Left ventricle myocardium inferior (tissue), 1 donor: ENCODE measurements at places on chromosomes 1 and 21.

GRCh38 chr1:167924543-167925231 lies 10.8 kb upstream of the ADCY10 start:
- no peak for DNase-seq
- H3K4me3 ChIP-seq, result no peak overlapping the region
- no peaks in the 10 kb centered on the region for H3K27me3 ChIP-seq
- no peak overlapping the region for H3K27ac ChIP-seq

DNA sequence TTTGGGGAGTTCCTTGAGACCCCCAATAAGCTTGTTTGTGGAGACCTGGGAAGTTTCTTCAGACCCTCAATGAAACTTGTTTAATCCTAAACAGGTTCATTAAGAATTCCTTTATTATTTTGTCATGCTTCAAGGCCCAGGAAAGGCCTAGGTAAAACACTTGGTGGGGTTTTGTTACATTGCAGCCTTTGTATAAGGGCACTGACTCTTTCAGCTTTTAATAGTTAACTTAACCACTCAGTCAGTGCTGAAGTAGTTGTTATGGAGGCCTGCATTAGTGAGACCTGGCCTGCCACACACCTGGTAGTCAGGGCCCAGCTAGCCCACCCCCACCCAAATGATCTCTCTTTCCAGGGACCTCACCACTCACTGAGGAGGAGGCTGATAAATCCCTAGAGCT lies 103.7 kb downstream of the FCRL5 start:
- no peak overlapping the region for H3K4me3 ChIP-seq
- DNase-seq, result no peak

- DNase-seq, result no peak
- no peaks in the 10 kb centered on the region for H3K36me3 ChIP-seq
- peaks cover 21% of the 10 kb centered on the region for H3K4me1 ChIP-seq
- no peak overlapping the region for H3K4me3 ChIP-seq
- no peak overlapping the region for H3K27ac ChIP-seq
- no peaks in the 10 kb centered on the region for H3K27me3 ChIP-seq
Observed at GRCh38 chr21:39531840-39532239, 80.1 kb downstream of the SH3BGR start.

- no peaks in the 10 kb centered on the region for H3K27me3 ChIP-seq
- H3K27ac ChIP-seq, result peak overlapping the region; percentile 71
- peaks cover 62% of the 10 kb centered on the region for H3K4me1 ChIP-seq
- H3K4me3 ChIP-seq, result peak overlapping the region; percentile 23
Observed at GRCh38 chr1:25771221-25772114, 28.5 kb upstream of the SELENON start.

GRCh38 chr21:43370091-43370658 lies 56.8 kb downstream of the SIK1 start:
- no peak overlapping the region for H3K27ac ChIP-seq
- peaks cover 22% of the 10 kb centered on the region for H3K4me1 ChIP-seq
- DNase-seq, result no peak

- peaks cover 25% of the 10 kb centered on the region for H3K4me1 ChIP-seq
- H3K36me3 ChIP-seq, result no peaks in the 10 kb centered on the region
- no peaks in the 10 kb centered on the region for H3K27me3 ChIP-seq
- H3K27ac ChIP-seq, result peak overlapping the region; percentile 69
- no peak for DNase-seq
- peak overlapping the region; percentile 39 for H3K4me3 ChIP-seq
Observed at GRCh38 chr1:234927312-234927970, 201.2 kb downstream of the TOMM20 start.

GRCh38 chr1:66364578-66365391 lies 169.2 kb upstream of the SGIP1 start:
- peaks cover 84% of the 10 kb centered on the region for H3K36me3 ChIP-seq
- no peak overlapping the region for H3K27ac ChIP-seq
- no peaks in the 10 kb centered on the region for H3K27me3 ChIP-seq

DNA sequence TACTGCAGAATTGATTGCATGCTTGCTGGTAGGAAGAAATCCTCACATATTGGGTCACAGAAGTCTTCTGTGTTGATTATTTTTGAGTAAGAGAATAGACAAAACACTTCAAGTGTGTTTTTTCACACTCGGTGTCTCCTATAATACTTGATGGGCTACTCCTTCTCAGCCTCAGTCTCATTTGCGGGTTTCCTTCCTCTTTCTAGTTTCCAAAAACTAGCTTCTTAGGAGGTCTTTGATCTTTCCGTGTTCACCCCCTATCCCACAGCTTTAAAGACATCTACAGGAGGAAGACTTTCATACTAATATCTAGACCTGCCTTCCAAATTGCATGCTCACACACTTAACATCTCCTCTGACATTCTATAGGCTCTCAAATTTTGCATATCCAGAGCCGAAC lies 40.7 kb upstream of the NTPCR start:
- H3K4me1 ChIP-seq, result peaks cover 25% of the 10 kb centered on the region
- no peaks in the 10 kb centered on the region for H3K27me3 ChIP-seq
- no peak for DNase-seq
- H3K27ac ChIP-seq, result no peak overlapping the region
- no peak overlapping the region for H3K4me3 ChIP-seq

DNA sequence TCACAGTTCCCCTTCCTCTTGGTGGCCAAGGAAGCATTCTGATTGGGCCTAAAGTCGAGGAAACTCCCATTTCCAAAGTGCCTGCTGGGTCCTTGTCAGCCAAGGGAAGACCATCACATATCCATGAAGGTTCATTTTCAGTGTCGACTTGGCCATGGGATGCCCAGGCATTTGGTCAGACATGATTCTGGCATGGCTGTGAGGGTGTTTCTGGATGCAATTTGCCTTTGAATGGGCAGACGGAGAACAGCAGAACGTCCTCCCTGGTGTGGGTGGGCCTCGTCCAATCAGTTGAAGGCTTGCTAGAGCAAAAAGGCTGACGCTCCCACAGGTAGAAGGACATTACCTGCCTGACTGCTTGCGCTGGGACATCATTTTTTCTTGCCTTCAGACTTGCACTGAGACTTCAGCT lies 48.3 kb upstream of the LBR start:
- H3K36me3 ChIP-seq, result no peaks in the 10 kb centered on the region
- no peak for DNase-seq
- no peak overlapping the region for H3K27ac ChIP-seq

DNA sequence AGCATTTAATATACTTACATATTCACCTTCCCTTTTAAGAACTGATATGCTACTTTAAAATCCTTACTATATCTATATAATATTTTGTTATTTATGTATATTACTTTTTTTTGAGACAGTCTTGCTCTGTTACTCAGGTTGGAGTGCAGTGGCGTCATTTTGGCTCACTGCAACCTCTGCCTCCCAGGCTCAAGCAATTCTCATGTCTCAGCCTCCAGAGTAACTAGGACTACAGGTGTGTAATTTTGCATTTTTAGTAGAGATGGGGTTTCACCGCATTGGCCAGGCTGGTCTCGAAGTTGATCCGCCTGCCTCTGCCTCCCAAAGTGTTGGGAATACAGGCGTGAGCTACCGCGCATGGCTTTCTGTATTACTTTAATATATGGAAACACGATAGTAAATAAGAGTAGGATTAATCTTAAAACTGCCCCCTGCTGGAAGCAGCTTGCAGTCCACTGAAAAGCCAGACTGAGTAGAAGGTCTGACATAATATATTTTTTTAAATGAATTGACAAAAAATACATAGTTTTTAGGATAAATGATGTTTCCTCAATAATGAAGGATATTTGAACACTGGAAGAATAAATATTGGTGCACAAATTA lies 24.4 kb downstream of the RCAN3 start:
- no peak overlapping the region for H3K27ac ChIP-seq
- DNase-seq, result no peak
- H3K4me3 ChIP-seq, result no peak overlapping the region
- peaks cover 8% of the 10 kb centered on the region for H3K36me3 ChIP-seq
